ENCODE measurements at places on chromosomes 16 and 17. TPM values are rescaled to one million over a fixed set of nuclear protein-coding genes. Genes with fewer than 3 reads are reported as not detected.

DNA sequence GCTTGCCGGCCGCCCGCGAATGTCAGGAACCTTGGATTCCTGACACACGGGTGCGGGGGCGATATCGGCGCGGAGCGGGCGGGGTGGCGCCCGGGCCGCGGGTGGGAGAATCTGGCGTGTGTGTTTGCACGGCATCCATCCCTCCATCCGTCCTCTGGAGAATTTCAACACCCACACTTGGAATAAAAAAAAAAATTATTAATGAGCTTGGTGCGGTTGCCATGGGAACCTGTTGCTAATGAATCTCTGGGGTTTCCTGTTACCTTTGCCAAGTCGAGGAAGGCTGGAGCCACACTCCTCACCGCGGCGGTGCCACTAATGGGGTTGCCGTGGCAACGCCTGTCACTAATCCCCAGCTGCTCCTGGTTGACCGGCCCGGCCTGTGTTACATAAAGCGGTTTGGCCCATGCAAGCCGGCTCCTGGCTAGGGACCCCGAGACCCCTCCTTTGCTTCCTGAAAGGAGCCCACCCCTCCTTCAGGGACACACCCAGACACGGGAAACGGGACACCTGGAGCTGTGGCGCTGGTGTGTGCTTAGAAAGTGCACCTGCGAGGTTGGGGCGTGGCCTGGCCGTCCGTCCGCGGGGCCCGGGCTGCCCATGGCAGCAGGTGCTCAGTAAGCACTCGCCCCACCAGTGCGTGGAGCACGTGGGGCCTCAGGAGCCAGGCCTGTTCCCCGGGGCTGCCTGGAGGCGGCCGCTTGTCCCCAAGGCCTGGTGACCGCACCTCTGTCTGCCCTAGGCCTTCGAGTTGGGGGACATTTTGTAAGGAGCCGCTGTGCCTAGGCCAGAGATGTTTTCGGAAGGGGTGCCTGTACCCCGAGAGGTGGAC is 14.6 kb downstream of the CACNA1H start:
- H3K4me3 ChIP-seq, result no peak overlapping the region
- no peak overlapping the region for H3K27ac ChIP-seq
- H3K27me3 ChIP-seq, result no peaks in the 10 kb centered on the region
- DNase-seq, result peak; percentile 84

TMEM204 gene
- total RNA-seq, result not detected

DNA sequence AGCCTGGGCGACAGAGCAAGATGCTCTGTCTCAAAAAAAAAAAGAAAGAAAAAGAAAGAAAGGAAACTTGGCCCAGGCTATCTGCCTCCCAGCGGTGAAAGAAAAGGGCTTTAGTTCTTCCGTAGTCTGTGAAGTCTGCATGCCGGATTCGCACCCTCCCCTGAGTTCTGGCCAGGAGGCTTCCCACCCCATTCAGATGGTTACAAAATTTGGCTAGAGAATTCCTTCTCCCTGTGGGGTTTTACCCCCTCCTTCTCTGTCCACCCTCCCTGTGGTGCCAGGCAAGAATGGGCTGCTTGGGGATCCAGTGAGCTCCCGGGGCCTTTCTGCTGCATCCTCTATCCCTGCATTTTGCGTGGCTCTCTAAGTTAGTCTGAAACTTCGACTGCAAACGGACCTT is 37.8 kb downstream of the PAFAH1B1 start:
- no peak overlapping the region for H3K4me3 ChIP-seq
- H3K27me3 ChIP-seq, result no peaks in the 10 kb centered on the region
- no peak overlapping the region for H3K27ac ChIP-seq
- H3K36me3 ChIP-seq, result peaks cover 2% of the 10 kb centered on the region
- no peak for DNase-seq

GRCh38 chr16:57803134-57803990 is 1.1 kb upstream of the KIFC3 start:
- DNase-seq, result no peak
- H3K27ac ChIP-seq, result peak overlapping the region; percentile 60
- no peaks in the 10 kb centered on the region for H3K27me3 ChIP-seq
- H3K4me3 ChIP-seq, result no peak overlapping the region
- no peaks in the 10 kb centered on the region for H3K36me3 ChIP-seq

DNA sequence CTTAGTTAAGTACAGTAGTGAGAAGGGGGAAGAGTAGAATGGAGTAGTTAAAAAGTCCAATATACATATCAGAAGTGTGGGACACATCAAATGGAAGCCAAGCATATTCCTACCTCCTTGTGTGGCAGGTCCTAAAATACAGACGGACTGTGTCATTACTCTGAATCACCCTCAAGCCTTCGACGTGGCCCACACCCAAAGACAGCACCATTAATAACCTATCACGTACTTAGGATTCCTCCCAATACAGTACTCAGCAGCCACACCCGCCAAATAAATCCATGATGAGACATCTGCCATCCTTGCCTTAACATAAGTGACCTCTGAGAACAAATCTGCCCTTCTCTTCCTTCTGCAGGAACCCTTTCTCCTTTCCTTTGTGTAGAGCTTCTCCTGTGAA is 38.9 kb downstream of the UBE2G1 start:
- H3K4me3 ChIP-seq, result no peak overlapping the region
- no peaks in the 10 kb centered on the region for H3K27me3 ChIP-seq
- peak overlapping the region; percentile 49 for H3K27ac ChIP-seq

KCNG4 gene
- total RNA-seq, result not detected

GRCh38 chr16:69823831-69824563 is 61.9 kb downstream of the WWP2 start:
- DNase-seq, result no peak
- H3K4me1 ChIP-seq, result peaks cover 8% of the 10 kb centered on the region
- H3K27me3 ChIP-seq, result no peaks in the 10 kb centered on the region
- no peaks in the 10 kb centered on the region for H3K36me3 ChIP-seq
- H3K27ac ChIP-seq, result no peak overlapping the region

NPIPA7 gene
- total RNA-seq, result 8.0 TPM

DNA sequence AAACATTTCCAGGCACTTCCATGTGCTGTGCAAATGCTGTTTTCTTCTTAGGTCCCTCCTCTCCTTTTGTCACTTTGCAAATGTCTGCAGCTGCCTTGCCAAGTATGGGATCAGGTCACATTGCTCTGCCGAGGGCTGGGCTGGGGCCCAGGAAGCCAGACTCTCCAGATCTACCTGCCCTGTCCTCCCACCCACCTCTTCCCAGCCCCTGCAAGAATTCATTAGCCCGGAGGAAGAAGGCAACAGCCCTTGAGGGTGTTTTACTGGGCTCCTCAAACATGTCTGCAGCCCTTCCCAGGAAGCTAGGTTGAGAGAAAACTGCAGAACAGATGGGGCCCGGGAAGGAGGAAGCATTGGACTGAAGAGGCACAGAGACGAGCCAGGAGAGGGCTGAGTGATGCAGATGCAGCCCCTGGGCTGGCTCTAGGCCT is 47.1 kb downstream of the WSB1 start:
- no peaks in the 10 kb centered on the region for H3K36me3 ChIP-seq
- H3K27ac ChIP-seq, result no peak overlapping the region
- H3K4me1 ChIP-seq, result no peaks in the 10 kb centered on the region
- no peak for DNase-seq
- no peak overlapping the region for H3K4me3 ChIP-seq

DNA sequence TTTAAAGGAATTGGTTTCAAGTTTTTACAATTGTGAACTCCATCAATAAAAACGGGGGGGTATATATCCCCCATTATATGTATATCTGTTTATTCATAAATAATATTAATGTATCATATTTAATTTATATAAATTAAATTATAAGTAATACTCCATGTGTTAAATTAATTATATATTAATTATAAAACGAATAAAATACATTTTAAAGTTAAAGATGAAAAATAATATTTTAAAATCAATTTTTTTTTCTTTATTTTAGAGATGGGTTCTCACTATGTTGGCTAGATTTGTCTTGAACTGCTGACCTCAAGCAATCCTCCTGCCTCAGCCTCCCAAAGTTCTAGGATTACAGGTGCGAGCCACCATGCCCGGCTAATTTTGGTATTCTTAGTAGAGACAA is 17.4 kb upstream of the PSMD11 start:
- no peaks in the 10 kb centered on the region for H3K4me1 ChIP-seq
- H3K4me3 ChIP-seq, result no peak overlapping the region
- H3K27me3 ChIP-seq, result no peaks in the 10 kb centered on the region
- H3K27ac ChIP-seq, result no peak overlapping the region

DNA sequence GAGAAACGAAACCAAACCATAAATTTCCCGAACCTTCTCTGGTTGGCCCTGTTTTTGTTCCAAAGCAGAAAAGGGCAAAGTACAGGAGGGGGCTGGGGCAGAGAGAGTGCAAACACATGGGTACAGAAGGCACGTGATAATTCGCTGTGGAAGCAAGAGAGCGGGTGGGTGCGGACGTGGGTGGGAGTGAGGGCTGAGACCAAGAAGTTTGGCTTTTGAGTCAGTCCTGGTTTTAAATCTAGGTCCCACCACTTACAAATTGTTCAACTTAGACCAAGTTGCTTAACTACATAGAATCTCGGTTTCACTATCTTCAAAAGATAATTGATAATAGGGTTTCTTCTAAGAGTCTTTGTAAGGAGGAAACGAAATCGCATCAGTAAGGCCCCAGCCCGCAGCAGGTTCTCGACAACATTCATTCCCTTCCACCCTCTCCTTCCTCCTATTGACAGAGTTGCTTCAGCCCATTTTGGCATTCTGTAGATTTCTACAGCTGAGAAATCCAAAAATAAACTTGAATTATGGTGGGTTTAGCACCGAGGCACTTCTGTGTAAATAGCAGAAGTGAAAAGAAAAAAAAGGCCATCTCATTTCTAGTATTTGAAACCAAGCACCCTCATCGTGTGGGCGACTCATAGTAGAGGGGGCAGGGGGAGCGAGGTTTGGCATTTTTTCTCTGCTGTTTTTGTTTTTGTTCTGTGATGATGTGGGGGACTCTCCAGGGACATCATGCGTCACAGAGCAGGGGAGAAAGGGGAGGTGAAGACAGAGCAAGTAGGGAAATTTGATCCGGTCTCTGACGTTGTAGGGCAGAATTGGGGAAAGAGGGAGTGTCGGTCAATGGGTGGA is 33.6 kb upstream of the CCR7 start:
- DNase-seq, result no peak
- no peaks in the 10 kb centered on the region for H3K4me1 ChIP-seq
- H3K27me3 ChIP-seq, result peaks cover 2% of the 10 kb centered on the region

ANKRD40CL gene
- total RNA-seq, result not detected

- peak; percentile 40 for DNase-seq
- peaks cover 18% of the 10 kb centered on the region for H3K4me1 ChIP-seq
- H3K4me3 ChIP-seq, result no peak overlapping the region
- H3K36me3 ChIP-seq, result no peaks in the 10 kb centered on the region
- no peak overlapping the region for H3K27ac ChIP-seq
Observed at GRCh38 chr16:50235581-50235980, 30.8 kb upstream of the ADCY7 start.

DNA sequence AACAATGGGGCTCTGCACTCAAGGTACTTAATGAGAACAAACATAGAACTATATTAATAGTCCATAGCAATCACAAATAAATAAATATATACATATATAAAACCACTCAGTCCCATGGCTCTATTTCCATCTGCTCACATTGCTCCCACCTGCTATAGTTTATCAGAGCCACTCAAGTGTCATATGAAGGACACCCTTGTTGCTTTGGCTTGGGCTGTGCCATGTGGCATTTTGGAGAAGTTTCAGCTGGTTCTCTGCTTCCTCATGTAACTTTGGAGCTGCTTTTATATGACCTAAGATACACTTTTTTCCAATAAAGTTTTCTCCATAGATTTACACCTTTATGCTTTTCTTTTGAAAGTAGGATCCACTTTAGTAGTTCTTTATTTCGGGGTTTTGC is 126.4 kb downstream of the KCNJ2 start:
- no peaks in the 10 kb centered on the region for H3K27me3 ChIP-seq
- H3K4me3 ChIP-seq, result no peak overlapping the region
- no peaks in the 10 kb centered on the region for H3K36me3 ChIP-seq
- no peak for DNase-seq
- H3K4me1 ChIP-seq, result no peaks in the 10 kb centered on the region
- H3K27ac ChIP-seq, result no peak overlapping the region

GRCh38 chr16:87048038-87048729 is 269.0 kb downstream of the C16orf95 start:
- peaks cover 12% of the 10 kb centered on the region for H3K4me1 ChIP-seq
- peaks cover 5% of the 10 kb centered on the region for H3K27me3 ChIP-seq
- H3K27ac ChIP-seq, result no peak overlapping the region
- no peak for DNase-seq
- no peaks in the 10 kb centered on the region for H3K36me3 ChIP-seq

GRCh38 chr16:48004141-48004695 is 151.6 kb downstream of the ABCC12 start:
- H3K4me3 ChIP-seq, result no peak overlapping the region
- H3K4me1 ChIP-seq, result no peaks in the 10 kb centered on the region
- no peaks in the 10 kb centered on the region for H3K27me3 ChIP-seq
- no peaks in the 10 kb centered on the region for H3K36me3 ChIP-seq

TLCD2 gene
- 6.0 TPM for total RNA-seq

DNA sequence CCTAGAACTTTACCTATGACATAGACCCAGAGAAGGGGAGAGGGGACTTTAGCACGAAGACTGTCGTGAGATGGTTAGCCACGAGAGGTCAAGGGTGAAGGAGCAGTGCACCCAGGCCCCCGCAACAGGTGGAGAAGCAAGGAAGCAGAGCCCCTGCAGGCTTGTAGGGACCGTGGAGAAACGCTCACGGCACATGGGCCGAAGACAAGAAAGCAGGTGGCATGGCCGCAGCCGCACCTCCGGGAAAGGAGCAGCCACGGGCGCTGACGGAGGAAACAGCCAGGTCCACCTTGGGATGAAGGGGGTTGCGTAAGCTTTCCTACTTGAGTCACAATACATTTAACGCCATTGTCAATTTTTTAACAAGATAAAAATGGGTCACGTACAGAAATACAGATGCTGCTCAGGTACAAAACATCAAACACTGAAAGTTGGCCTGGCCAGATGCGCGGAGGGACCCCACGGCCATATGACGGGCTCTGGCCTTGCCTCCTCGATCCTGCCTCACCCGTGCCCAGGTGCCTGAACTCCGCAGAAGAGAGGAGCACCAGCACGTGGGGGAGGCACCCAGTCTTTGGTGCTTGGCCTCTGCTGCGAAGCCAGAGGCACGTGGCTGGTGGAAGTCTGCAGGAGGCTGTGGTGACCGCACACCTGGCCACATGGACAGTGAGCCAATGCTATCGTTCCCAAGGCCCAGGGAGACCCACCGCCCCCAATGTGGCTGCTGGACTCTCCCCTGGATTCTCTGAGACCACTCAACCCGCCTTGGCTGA is 21.2 kb downstream of the SLC38A10 start:
- no peak overlapping the region for H3K4me3 ChIP-seq
- H3K36me3 ChIP-seq, result peaks cover 10% of the 10 kb centered on the region
- DNase-seq, result no peak

Measured in astrocyte (in vitro differentiated cells and primary cell).